ENCODE measurements at places on chromosomes 12 and 14. TPM values are rescaled to one million over a fixed set of nuclear protein-coding genes. Genes with fewer than 3 reads are reported as not detected.
A peak's percentile ranks its signal among the peaks of the same experiment; 100 is the strongest.

The CMA1 gene
- not detected for polyA plus RNA-seq

The CLEC7A gene
- polyA plus RNA-seq, result not detected

The COX8C gene
- polyA plus RNA-seq, result not detected

The CS gene
- polyA plus RNA-seq, result 98.7 TPM

The CCDC60 gene
- polyA plus RNA-seq, result not detected

The KCNH3 gene
- 0.97 TPM for polyA plus RNA-seq

The ORAI1 gene
- 186 TPM for polyA plus RNA-seq

The DBX2 gene
- not detected for polyA plus RNA-seq

- peaks cover 1% of the 10 kb centered on the region for H3K4me1 ChIP-seq
- H3K27ac ChIP-seq, result no peak overlapping the region
- H3K36me3 ChIP-seq, result no peaks in the 10 kb centered on the region
- DNase-seq, result no peak
- no peak overlapping the region for H3K4me3 ChIP-seq
Measured at GRCh38 chr12:11703378-11703777, 53.9 kb downstream of the ETV6 start.

- no peak overlapping the region for H3K4me3 ChIP-seq
- H3K4me1 ChIP-seq, result peaks cover 25% of the 10 kb centered on the region
- H3K36me3 ChIP-seq, result no peaks in the 10 kb centered on the region
- H3K27me3 ChIP-seq, result no peaks in the 10 kb centered on the region
- peak overlapping the region; percentile 77 for H3K27ac ChIP-seq
Measured at GRCh38 chr14:102591372-102591943, 991 bp upstream of the RCOR1 start.

DNA sequence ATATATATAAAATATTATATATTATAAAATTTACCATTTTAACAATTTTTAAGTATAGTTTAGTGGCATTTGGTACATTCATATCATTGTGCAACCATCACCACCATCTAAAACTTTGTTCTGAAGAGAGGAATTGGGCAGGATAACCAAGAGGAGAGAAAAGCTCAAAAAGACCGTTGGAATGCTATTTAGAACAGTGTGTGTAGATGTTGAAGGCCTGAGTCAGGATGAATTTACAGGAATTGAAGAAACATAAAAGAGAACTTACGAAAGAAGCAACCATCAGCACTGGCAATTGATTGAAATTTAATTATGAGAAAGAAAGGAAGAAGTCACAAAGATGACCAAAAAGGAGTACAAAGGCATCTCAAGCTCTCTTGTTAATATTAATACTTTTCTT is 196.9 kb upstream of the PWP1 start:
- H3K4me1 ChIP-seq, result peaks cover 33% of the 10 kb centered on the region
- H3K27ac ChIP-seq, result no peak overlapping the region
- H3K36me3 ChIP-seq, result no peaks in the 10 kb centered on the region
- H3K27me3 ChIP-seq, result no peaks in the 10 kb centered on the region

GRCh38 chr12:111826316-111826715 is 15.7 kb upstream of the MAPKAPK5 start:
- no peak for DNase-seq
- no peak overlapping the region for H3K4me3 ChIP-seq
- no peaks in the 10 kb centered on the region for H3K36me3 ChIP-seq
- H3K27ac ChIP-seq, result no peak overlapping the region
- no peaks in the 10 kb centered on the region for H3K4me1 ChIP-seq
- H3K27me3 ChIP-seq, result no peaks in the 10 kb centered on the region

- H3K27me3 ChIP-seq, result no peaks in the 10 kb centered on the region
- H3K4me3 ChIP-seq, result no peak overlapping the region
- DNase-seq, result no peak
- H3K4me1 ChIP-seq, result no peaks in the 10 kb centered on the region
- no peak overlapping the region for H3K27ac ChIP-seq
Measured at GRCh38 chr12:33825986-33826602, 196.2 kb upstream of the ALG10 start.

- H3K4me3 ChIP-seq, result no peak overlapping the region
- H3K36me3 ChIP-seq, result no peaks in the 10 kb centered on the region
- DNase-seq, result no peak
- H3K4me1 ChIP-seq, result no peaks in the 10 kb centered on the region
- H3K27me3 ChIP-seq, result no peaks in the 10 kb centered on the region
- no peak overlapping the region for H3K27ac ChIP-seq
Measured at GRCh38 chr14:104181761-104182530, 43.6 kb downstream of the KIF26A start.

- no peak for DNase-seq
- peak overlapping the region; percentile 57 for H3K4me3 ChIP-seq
- H3K36me3 ChIP-seq, result no peaks in the 10 kb centered on the region
- peak overlapping the region; percentile 80 for H3K27ac ChIP-seq
- no peaks in the 10 kb centered on the region for H3K27me3 ChIP-seq
- peaks cover 80% of the 10 kb centered on the region for H3K4me1 ChIP-seq
Measured at GRCh38 chr14:64705381-64706118, 1.3 kb downstream of the PLEKHG3 start.

DNA sequence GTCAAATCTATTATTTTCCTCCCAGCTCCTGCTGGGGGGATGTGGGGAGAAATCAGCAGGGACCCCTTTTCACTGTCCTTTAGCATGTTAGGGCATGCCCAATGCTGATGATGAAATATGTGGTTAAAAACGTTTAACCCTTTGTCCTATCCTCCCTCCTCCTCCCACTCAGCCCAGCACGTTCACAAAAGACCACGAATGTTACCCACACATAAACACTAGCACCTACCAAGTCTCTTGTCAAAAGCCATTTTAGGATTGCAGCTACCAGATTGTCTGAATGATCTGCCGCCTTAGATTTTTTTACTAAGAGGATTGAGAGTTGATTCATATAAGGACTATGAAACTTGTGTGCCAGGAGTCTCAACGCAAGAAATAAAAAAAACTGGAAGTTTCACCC is 70.4 kb downstream of the TBK1 start:
- H3K27ac ChIP-seq, result no peak overlapping the region
- no peaks in the 10 kb centered on the region for H3K36me3 ChIP-seq
- H3K27me3 ChIP-seq, result no peaks in the 10 kb centered on the region
- no peak overlapping the region for H3K4me3 ChIP-seq
- no peaks in the 10 kb centered on the region for H3K4me1 ChIP-seq

GRCh38 chr12:131800594-131801135 is 27.5 kb upstream of the MMP17 start:
- DNase-seq, result no peak
- H3K27me3 ChIP-seq, result no peaks in the 10 kb centered on the region
- no peak overlapping the region for H3K4me3 ChIP-seq
- H3K4me1 ChIP-seq, result no peaks in the 10 kb centered on the region
- H3K36me3 ChIP-seq, result peaks cover 37% of the 10 kb centered on the region
- H3K27ac ChIP-seq, result no peak overlapping the region

DNA sequence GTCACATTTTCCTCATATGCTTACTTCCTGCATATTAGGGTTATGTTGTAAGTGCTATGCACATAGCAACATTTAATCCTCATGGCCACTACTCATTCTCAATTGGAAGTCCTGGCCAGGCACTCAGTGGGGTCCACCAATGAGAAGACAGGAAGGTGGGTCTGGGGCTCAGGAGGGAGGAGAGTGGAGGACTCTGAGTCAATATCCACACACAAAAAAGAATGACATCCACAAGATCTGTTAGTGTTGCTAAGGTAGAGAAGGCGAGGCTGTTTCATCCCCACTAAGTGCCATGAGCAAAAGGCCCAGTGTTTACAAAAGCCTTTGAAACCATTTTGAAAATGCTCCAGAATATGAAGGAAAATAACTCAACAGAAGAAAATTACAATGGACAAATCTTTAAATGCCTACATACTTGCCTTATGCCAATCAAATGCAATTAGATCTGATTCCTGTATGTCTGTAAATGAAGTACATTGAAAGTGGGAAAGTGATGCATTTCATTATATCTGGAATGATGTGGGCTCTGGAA is 53.9 kb downstream of the EID3 start:
- no peak overlapping the region for H3K27ac ChIP-seq
- H3K36me3 ChIP-seq, result no peaks in the 10 kb centered on the region
- no peaks in the 10 kb centered on the region for H3K27me3 ChIP-seq
- H3K4me3 ChIP-seq, result no peak overlapping the region
- DNase-seq, result no peak
- H3K4me1 ChIP-seq, result no peaks in the 10 kb centered on the region

DNA sequence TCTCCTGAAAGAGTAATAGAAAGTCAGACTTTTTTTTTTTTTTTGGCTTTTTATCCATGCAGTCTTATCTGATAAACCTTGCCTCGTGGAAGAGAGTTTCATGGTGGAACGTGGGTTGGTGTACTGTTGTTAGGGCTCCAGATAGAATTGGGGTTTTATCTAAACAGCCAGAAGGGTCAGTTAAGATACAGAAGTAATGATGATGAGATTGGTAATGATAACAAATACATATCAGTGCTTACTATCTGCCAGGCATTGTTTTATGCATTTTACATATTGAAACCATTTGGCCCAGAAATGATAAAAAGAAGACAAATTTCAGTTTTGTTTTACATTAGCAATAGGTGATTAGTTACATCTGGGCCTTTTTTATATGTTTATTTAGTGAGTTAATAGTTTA is 372.8 kb upstream of the PRICKLE1 start:
- H3K27ac ChIP-seq, result no peak overlapping the region
- H3K36me3 ChIP-seq, result no peaks in the 10 kb centered on the region
- H3K4me3 ChIP-seq, result no peak overlapping the region
- H3K4me1 ChIP-seq, result no peaks in the 10 kb centered on the region
- H3K27me3 ChIP-seq, result no peaks in the 10 kb centered on the region

DNA sequence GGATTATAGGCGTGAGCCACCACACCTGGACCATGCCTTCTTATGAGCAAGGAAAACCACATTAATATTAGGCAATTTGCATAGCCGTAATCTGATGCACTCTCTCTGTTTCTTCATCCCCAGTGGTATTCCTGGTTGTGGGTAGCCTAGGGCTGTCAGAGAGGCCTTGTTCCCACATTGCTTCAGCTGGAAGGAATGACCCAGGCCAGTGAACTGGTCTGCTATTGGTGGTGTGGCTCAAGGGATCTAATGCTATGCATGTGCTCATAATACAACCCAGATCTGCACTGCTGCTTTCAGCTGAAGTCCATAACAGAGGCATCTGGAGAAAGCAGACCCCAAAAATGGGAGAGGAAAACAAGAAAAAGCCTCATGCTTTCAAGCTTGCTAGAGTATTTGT is 33.1 kb upstream of the G2E3 start:
- H3K4me3 ChIP-seq, result no peak overlapping the region
- H3K36me3 ChIP-seq, result no peaks in the 10 kb centered on the region
- no peak for DNase-seq
- no peaks in the 10 kb centered on the region for H3K27me3 ChIP-seq
- peaks cover 4% of the 10 kb centered on the region for H3K4me1 ChIP-seq
- H3K27ac ChIP-seq, result no peak overlapping the region

DNA sequence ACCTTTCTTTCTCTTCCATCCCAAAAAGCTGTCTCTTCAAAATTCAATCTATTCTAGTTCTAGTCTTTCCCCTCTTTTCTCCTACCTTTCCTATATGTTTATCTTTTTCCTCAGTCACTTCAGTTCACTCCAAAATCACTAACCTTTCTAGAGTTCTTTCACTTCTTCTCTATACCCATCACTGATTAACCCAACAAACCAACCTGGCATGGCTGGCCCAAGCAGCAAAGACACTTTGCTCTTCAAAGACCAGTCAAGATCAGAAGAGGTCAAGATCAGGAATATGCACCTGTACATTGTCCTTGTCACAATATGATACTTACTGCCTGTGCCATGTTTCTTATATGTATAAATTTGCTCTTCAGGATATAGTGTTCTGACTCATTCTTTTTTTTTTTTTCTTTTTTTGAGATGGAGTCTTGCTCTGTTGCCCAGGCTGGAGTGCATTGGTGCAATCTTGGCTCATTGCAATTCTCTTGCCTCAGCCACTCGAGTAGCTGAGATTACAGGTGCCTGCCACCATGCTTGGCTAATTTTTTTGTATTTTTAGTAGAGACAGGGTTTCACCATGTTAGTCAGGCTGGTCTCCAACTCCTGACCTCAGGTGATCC is 112.9 kb downstream of the C12orf42 start:
- no peaks in the 10 kb centered on the region for H3K27me3 ChIP-seq
- H3K4me3 ChIP-seq, result no peak overlapping the region
- no peak for DNase-seq
- H3K36me3 ChIP-seq, result no peaks in the 10 kb centered on the region

DNA sequence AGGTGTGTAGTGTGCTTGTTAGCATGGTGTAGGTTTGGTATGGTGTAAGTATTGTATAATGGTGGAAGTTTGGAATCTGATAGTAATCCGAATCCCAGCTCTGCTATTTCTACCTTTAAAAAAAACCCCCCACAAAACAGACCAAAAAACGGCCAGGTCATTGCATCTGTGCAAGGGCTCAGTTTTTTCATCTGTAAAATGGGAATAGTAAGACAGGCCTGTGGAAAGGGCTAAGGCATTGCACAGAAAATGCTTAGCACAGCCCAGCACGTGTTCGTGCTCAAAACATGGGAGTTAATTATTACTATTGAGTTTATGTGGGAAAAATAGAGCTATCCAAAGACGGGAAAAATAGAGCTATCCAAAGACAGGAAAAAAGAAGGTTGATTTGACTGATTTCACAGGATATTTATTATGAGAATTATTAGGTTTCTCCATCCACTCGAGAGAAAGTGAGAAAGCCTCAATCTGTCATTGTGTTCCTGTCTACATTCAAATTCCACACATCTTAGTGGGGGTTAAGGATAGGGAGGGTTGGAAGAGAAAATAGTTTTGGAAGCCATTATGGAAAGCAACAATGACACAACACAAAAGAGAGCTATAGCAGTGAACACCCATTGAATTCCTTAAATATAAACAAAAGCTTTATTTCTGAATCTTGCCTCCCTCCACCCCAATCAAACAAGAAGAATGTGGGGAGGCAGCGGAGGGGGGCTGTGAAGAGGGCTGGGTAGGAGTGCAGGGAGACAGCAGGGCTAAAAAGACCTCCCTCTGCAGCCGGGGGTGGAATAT is 126.8 kb upstream of the MAX start:
- peaks cover 20% of the 10 kb centered on the region for H3K4me1 ChIP-seq
- no peak overlapping the region for H3K27ac ChIP-seq
- no peaks in the 10 kb centered on the region for H3K27me3 ChIP-seq
- no peak for DNase-seq
- H3K4me3 ChIP-seq, result peak overlapping the region; percentile 56

- H3K4me3 ChIP-seq, result peak overlapping the region; percentile 85
- peaks cover 22% of the 10 kb centered on the region for H3K4me1 ChIP-seq
- H3K27me3 ChIP-seq, result no peaks in the 10 kb centered on the region
Measured at GRCh38 chr12:100141998-100142850, 450 bp downstream of the BLTP3B start.

GRCh38 chr14:36479344-36479743 is 40.7 kb downstream of the NKX2-1 start:
- H3K4me3 ChIP-seq, result no peak overlapping the region
- DNase-seq, result no peak
- H3K36me3 ChIP-seq, result no peaks in the 10 kb centered on the region
- no peaks in the 10 kb centered on the region for H3K4me1 ChIP-seq
- no peak overlapping the region for H3K27ac ChIP-seq

- peaks cover 12% of the 10 kb centered on the region for H3K36me3 ChIP-seq
- peak overlapping the region; percentile 88 for H3K27ac ChIP-seq
- no peak for DNase-seq
- no peaks in the 10 kb centered on the region for H3K27me3 ChIP-seq
Measured at GRCh38 chr12:55931317-55931779, 386 bp downstream of the DGKA start.
